ENCODE measurements at places on chromosomes 7 and 10.
A peak's percentile ranks its signal among the peaks of the same experiment; 100 is the strongest.

DNA sequence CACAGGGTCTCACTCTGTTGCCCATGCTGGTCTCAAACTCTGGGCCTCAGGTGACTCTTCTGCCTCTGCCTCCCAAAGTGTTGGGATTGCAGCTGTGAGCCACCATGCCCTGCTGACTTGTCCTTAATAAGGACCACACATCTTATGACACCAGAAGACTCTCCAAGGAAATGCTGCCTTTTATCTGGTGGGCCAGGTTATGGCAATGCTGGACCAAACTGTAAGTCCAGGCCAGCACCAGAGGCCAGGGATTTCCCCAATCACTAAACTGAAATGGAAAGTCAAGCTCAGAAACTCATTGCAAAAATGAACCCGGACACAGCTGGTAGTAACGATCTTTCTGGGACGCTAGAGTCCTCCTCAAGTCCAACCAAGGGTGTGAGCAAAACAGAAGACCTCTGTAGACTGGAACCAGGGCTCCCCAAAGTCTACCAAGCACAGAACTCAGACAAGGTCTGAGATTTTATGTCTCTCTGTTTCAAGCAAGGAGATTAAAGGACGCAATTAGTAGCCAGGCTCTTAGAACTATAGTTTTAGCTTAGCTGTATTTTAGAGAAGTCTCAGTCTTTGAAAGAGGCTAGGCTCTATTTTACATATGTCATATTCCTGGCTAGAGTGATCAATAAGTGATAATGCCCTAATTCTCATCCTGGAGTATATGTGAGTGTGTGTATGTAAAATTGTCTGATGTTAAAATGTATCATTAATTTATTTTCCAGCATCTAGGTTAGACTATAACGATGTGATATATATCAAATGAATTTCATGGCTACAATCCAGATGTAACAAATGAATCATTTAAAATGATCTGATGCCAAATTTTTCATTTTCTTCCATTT is 74.0 kb upstream of the ITGB1 start:
- DNase-seq: no peak

DNA sequence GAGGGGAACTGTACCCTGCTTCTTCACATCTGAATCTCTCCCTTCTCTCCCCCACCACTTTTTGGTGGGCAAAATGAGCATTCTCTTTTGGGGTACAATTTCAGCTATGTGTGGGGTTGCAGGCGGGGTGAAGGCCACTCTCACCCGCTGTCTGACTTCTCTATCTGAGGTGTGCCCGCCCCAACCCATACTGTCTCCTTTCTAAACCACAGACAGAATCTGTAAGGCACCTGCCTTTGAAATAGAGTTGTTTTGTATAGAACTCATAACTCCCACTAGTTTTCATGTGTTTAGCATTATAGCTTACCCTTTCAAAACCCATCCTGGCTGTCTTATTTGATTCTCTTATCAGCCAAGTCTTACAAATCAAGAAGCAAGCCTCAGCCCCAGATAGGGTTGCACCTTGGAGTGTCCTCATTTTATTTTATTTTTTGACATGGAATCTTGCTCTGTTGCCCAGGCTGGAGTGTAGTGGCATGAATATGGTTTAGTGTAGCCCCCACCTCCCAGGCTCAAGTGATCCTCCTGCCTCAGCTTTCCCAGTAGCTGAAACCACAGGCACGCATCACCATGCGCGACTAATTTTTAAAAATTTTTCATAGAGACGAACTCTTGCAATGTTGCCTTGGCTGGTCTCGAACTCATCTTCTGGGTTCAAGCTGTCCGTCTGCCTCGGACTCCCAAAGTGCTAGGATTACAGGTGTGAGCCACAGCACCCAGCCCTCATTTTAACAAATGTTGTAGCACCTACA is 11.9 kb downstream of the TSPAN14 start:
- DNase-seq: no peak

DNA sequence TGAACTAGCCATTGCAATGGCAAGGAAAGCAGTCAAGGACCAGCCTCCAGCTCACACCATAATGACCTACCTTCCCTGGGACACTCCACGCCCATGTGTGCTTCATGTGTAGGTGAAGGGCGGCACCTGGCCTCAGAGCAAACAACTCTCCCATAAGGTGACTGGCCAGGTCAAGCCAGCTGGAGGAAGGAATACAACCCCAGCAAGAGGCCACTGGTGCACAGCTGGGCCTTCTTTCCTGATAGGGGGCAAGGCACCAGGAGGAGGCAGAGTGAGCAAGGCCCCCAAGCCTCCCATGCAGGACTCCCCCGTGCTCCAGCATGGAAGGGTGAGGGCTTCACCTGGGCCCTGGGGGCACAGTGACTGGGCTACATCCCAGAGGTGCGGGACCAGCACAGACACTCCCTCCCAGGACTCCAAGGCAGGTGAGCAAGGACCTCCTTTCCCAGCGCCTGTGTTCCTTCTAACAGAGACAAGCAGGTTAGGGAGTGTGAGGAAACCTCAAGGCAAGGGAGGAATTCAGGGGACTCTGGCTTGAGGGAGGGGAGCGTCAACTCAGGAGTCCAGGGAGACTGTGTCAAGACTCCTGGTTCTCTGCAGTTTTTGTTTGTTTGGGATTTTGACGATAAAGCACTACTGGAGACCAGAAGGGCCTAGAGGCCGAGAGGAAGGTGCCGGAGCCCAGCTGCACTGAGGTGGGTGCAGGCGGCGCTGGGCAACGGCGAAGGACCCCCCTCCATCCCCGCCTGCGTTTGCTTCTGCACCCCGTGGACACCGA is 1.7 kb downstream of the PTPRN2 start:
- no peak for DNase-seq

DNA sequence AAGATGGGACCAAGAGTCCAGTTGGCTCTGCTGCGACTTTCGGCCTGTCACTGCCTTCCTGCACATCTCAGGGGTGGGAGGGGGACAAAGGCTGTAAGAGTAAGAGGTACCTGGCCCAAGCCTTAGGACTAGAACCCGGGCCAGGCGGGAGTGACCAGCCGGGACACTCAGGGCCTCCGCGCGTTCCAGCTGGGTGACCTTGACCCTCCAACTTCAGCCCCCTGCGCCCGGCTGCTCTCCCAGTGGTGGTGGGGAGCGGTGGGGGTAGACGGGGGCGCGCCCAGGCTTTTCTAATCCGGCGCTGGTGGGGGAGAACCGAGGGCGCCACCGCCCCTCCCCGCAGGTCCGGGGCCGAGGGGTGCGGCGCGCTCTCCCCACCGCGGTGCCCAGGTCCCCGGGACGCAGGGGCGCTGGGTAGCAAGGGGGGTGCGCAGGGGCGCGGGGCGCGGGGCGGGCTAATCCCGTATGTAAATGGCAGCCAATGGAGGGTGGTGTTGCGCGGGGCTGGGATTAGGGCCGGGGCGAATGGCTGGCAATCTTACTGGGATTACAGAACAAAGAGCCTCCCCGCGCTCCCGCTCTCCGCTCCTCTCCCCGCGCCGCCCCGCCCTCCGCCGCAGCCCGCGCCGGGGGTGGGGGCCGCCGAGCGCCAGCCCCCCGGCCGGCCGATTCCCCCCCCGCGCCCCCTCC is at the start of gene GTF2IRD1:
TSS of gene GTF2IRD1 (plus strand) at position 585 of the 690 bp plus-strand sequence. CDS start 54,175 bp downstream, outside the sequence.
- DNase-seq: peak; percentile 92

GRCh38 chr7:48274662-48275061 is 103.4 kb downstream of the ABCA13 start:
- DNase-seq: no peak

DNA sequence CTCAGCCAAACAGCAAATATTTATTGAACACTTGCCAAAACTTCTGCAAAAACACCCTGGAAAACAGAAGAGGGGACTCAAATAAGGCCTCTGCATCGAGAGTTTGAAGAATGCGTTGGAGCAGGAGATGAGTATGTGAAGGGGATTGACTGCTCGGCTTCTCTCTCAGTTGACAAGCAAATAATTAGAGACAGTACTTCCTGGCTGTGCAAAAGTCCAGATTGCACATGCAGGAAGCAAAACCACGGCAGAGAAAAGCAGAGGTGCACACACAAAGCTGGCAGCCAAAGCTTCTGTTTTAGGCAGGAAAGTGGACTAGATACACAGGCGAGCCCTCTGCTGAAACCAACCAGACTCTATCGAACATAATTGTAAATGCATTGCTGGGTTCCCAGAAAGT is 343.6 kb upstream of the MGMT start:
- no peak for DNase-seq

- no peak for DNase-seq
These were observed 245.0 kb downstream of the MGMT start for GRCh38 chr10:129712000-129712399.

DNA sequence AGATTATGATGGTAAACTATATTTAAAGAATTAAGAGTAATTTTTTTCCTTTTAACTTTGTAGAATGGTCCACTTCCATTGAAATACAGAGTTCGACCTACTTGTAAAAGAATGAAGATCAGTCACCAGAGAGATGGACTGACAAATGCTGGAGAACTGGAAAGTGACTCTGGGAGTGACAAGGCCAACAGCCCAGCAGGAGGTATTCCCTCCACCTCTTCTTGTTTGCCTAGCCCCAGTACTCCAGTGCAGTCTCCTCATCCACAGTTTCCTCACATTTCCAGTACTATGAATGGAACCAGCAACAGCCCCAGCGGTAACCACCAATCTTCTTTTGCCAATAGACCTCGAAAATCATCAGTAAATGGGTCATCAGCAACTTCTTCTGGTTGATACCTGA is 8.3 kb downstream of the BMI1 start:
- DNase-seq: no peak

GRCh38 chr7:135236727-135237126 is 3.1 kb downstream of the STRA8 start:
- no peak for DNase-seq

DNA sequence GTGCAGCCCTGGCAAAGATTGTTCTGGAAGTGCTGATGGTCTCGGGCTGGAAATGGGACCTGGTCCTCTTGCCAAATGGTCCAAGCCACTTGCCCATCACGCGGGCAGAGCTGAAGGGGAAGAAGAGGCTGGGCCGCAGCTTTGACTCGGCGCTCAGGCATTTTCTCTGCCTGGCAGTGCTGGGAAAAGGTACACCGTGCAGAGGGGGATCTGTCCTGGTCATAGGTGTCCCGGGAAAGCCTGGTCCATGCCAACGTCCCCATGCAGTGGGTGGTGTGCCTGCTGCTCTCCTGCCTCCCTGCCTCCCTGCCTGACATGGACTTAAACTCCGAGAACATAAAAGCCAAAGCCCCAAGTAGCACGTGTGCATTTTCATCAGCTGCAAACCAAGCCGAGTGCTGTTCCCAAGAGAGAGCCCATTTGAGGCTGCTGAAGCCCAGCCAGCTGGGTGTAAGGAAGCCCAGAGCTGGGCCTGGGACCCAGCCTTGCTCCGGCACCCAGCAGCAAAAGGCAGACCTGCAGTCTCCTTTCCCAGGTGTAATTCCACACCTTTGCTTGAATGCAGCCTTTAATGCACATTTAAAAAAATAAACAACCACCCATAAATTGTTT is 72.7 kb downstream of the TCERG1L start:
- no peak for DNase-seq

DNA sequence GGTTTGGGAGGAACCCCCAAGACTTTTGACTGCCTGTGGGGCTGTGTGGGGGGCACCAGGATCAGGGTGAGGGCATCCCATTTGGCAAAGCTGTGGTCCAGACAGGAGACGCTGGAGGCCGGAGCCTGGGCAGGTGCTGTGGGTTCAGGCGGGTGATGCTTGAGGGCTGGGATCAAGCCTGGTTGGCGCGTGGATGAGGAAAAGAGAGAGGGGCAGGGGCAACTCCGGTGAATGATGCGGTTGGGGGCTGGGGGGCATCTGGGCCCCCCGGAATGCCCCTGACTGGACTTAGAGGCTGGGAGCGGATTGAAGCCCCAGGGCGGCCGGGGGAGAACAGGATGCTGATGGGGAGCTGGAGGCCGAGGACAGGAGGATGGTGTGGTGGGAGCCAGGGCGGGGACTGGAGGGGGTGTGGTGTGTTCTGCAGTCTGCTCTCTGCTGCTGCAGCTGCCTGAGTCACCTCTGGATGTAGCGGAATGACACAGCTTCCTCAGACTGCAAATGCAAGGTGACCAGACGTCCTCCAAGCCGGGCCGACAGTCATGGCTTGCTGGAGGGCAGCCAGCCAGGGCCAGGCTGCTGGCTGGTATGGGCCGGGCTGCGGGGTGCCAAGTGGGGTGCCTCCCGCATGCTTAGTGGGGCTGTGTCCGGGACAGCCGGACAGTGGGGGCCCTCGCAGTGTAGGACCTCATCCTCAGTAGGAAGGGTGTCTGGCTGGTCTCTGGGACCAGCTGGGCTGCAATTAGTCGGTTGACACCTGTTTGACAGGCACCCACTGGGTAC is 3.2 kb downstream of the MAFK start:
- DNase-seq: peak; percentile 42

- DNase-seq: no peak
These were observed at the start of gene CALML3 for GRCh38 chr10:5524641-5525560. Gene CALML3 (plus strand): TSS chr10:5524961. CDS start chr10:5525086, 125 bp downstream.

DNA sequence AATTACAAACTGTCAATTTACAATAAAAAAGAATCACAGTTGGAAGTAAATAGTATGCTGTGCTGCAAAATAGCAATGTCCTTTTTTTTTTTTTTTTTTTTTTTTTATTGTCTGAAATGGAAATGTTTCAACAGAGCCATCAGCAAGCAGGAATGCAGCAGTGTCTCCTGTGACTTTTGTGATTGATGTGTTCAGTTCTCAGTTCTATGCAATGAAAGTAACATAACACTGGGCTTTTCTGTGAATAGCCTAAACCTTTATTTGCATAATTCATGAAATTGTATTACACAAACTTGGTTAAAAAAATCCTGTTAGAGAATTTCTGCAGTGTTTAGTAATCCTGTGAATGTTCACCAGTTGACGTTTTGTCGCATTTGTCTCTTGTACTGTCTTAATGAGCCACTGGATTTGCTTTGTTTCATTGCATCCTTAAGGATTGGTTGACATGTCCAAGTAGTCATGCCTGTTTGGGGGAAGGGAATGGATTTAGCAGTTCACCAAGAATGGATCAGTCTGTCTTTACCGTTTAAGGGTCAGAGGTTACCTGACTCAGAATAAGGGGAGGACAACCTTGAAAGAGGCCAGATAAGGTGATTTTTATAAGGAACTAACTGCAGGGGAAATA is 192.7 kb downstream of the MLLT10 start:
- peak; percentile 78 for DNase-seq

- peak; percentile 86 for DNase-seq
These were observed 33.2 kb downstream of the WBP1L start for GRCh38 chr10:102776779-102777456.

DNA sequence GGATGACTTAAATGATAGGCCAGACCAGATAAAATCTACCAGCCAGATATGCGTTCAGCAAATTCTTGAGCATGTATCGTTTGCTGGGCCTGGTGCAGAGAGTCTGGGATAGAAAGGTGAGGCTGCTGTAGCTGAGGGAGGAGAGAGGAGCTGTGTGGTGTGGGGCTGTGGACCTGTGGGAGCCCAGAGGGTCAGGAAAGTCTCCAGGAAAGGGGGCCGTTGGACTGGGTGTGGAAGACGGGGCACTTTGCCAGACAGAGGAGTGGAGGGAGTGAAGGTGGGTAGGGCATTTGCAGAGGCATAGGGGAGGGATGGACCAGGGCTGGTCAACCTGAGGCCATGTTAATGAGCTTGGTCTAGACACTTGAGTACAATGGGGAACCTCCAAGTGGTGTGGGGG is 124.7 kb upstream of the UNC5B start:
- DNase-seq: no peak
